ENCODE measurements at places on chromosomes 3 and 15.

- peak; percentile 39 for DNase-seq
Observed at GRCh38 chr3:105354429-105354828, 12.3 kb upstream of the ALCAM start.

DNA sequence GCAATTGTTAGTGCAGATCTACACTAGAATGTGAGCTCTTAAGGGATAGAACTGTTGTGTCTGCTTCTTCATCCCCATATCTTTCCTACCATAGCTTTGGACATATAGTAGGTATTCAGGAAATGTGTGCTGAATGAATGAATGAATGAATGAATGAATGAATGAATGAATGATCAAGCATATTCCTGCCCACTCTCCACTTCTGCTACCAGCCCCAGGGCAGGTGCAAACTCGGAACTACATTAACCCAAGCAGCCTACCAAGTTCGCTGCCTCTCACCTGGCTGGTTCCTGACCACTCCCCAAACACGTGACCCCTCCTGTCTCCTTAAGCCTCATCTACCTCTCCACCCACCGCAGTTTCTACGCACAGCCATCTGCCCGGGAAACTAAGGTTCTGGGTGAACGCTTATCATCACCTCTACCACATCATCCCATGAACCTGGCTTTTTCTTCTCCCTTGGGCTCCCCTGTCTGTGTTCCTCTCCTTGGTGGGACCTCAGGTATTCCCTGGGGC, 26.8 kb downstream of the PAQR5 start:
- no peak for DNase-seq

- DNase-seq = peak; percentile 10
Observed at GRCh38 chr3:53921296-53921695, 29.6 kb upstream of the SELENOK start.

GRCh38 chr15:63473999-63474809, 30.2 kb upstream of the USP3 start:
- peak; percentile 61 for DNase-seq

DNA sequence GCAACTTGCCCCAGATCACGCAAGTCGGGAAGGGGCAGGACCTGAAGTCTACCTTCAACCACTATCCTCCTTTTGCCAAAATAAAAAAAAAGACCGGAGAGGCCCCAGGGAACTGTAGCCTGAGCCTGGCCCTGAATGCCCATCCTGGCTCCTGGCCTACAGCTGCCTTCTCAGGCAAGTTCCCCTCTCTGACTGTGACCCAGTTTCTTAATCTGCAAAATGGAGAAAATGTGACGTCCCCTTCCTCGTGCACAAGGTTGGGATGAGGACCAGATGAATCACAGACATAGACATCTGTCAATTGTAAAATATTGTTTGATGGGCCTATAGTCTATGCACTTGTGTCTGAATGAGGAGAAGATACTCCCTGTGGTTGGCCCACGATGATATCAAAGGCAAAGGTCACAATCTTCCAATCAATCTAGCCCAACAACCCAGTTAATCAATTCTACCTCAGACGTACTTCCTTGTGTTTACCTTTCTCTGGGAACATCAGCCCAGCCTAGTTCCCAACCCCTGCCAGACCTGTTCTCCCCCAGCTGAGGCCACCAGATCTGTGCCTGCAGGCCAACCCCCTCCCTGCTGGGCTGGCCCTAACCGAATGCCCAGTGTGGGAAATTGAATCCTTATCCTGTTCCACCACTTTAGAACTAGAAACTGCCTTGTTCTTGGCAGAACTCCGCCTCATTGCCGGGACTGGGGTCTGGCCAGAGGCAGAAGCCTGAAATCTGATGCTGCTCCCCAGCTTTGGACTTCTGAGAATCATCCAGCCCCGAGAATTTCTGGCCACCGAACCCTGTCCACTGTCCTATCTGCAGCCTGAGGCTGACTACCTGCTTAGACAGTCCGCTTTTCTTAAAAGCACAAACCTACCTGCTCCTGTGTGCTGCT, 101.8 kb upstream of the LIPC start:
- DNase-seq = no peak

DNA sequence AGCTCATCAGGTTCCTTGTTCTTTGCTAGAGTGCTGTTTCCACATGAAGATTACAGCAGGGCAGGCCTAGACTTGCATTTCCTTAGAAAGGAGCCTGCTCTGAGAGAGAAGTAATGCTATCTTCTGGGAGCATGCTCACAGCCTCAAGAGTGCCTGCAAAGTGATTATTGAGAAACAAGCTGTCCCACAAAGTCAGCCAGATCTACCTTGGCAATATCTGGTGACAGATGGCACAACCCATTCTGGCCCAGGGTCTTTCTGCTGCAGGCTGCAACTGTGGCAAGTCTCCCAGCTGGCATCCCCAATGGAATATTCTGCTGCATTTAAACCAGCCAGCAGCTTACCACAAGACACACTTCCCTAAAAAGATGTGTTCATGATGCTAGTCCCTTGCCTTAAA, 29.3 kb downstream of the MTMR10 start:
- DNase-seq = no peak

- peak; percentile 45 for DNase-seq
Observed at GRCh38 chr3:80014576-80014975, 246.8 kb upstream of the ROBO1 start.

GRCh38 chr15:57035664-57036063, 117.2 kb downstream of the TCF12 start:
- DNase-seq = no peak

GRCh38 chr15:96692826-96693225, 362.3 kb downstream of the NR2F2 start:
- DNase-seq = no peak

DNA sequence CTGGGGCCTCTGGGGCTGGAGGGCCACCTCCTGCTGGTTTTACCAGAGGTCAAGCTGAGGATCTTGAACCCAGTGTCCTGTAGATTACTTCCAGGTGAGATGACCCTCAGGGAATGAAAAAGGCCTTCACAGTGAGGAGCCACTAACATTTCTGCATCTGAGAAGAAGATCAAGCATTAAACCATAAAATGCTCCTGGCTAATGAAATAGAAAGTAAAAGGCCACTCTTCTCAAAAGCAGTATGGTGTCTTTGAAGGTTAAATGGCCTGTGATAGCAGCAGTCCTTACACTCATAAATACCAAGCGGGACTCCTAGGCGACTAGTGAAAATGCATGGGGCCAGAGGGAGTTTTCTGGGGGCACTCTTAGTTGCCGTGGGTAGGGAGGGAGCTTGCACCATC, 47.0 kb upstream of the RGMA start:
- no peak for DNase-seq

GRCh38 chr15:28895566-28895965, 9.8 kb downstream of the APBA2 start:
- DNase-seq = no peak

DNA sequence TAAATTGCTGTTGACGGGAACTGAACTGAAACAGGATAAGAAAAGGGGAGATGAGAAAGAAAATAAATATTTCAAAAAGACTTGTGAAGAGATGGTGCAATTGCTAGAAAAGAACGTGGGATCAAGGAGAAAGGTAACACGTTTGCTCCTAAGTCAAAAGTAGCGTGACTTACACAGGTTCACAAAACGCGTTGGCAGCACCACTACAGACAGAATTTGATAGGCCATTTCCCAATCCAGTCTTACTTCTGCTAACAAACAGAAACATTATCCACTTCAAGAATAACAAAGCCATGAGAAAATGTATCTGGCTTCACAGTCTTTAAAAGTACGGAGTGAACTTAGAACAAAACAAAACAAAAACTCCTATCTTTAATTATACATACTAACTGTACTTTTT, 75.5 kb downstream of the DPH6 start:
- no peak for DNase-seq

GRCh38 chr3:23928524-23928923, 11.6 kb downstream of the RPL15 start:
- no peak for DNase-seq

DNA sequence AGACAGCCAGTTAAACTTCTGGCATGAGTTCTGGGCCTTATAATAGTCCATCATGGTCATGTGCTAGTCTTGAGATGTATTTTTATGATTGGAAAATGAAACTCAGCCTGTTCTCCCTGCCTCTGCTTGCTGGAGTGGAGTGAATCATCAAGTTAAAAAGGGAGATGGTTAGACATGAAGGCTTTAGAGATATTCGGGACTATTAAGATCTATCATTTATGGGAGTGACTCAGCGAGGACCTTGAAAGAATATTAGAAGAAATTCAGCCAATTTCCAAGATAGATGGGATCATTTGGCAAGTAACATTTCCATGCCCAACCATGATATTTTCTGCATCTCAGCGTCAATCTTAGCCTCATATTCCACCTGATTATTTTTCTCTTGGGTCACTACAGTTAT, 79.8 kb downstream of the AGBL1 start:
- no peak for DNase-seq

DNA sequence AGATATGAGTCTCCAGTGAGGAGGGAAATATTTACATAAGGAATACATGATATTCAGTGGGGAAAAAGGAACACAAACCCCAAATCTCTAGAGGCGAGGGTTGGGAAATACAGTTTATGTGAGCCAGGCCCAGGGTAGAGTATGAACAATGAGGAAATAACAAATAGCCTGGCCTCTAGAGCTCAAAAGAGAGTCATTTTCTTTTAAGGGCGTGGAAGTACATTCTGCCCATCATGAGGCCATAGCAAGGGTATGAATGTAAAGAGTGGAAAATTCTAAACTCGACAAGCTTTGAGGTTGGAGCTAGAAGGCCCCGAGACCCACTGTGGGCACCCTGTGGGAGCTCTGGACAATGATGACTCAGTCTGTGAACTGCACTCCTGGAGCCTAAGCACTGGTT, 27.8 kb upstream of the IGF2BP2 start:
- DNase-seq = peak; percentile 24

- no peak for DNase-seq
Observed at GRCh38 chr15:90595763-90596155, 66.0 kb downstream of the CRTC3 start.

DNA sequence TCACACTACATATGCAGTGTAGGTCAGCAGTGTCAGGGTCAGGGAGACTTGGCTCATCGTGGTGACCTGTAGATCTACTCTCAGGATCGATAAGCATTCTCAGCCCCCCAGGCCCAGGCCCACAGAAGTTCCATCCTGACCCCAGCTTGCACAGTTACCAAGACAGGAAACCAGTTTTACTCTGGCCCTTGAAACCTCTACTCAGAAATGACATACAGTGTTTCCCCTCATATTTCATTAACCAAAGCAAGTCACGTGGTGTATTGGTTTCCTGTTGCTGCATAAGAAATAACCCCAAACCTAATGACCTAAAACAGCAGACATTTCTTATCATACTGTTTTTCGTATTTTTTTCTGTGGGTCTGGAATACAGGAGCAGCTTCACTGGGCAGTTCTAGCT, 242.2 kb downstream of the SLCO3A1 start:
- no peak for DNase-seq

- no peak for DNase-seq
Observed at GRCh38 chr3:8632402-8633237, 12.0 kb downstream of the SSUH2 start.

- no peak for DNase-seq
Observed at GRCh38 chr3:12944849-12945248, 103.5 kb upstream of the RPL32 start.

- DNase-seq = no peak
Observed at GRCh38 chr15:36265422-36265821, 314.0 kb upstream of the CDIN1 start.

DNA sequence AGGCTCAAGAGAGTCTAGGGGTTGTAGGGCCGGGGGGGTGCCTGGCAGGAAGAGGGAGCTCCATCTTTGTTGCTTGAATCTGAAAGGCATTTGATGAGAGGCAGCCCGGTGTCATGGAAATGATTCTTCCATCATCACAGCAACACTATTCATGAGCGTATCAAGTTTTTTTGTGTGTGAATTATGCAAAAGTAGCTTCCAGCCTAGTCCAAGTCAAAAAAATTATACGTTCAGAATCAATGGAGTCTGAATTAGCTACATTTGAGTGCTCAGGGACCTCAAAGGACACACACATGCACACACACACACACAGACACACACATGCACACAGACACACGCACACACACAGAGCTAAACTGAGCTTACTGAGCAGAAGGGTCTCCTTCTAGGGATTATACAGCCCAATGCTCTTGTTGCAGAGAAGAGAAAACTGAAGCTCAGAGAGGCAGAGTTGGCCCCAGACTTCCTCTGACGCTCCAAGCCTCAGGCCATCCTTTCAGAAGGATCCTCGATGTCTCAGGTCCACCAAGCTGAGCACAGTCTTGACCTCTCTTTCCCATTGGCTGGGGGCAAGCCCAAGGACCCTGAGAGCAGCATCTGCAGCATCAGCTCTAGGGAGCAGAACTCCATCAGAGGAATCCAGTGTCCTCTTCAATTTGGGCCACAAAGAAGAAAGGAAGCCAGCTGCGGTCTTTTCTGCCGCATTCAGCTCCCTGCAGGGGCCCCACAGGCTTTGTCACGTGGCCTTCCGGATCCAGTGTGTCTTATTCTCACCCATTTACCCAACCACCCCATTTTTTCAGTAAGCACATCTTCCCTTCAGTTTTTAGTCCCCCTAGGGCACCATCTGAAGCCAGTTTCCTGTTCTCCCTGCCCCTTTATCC, 228.0 kb downstream of the UACA start:
- DNase-seq = no peak

DNA sequence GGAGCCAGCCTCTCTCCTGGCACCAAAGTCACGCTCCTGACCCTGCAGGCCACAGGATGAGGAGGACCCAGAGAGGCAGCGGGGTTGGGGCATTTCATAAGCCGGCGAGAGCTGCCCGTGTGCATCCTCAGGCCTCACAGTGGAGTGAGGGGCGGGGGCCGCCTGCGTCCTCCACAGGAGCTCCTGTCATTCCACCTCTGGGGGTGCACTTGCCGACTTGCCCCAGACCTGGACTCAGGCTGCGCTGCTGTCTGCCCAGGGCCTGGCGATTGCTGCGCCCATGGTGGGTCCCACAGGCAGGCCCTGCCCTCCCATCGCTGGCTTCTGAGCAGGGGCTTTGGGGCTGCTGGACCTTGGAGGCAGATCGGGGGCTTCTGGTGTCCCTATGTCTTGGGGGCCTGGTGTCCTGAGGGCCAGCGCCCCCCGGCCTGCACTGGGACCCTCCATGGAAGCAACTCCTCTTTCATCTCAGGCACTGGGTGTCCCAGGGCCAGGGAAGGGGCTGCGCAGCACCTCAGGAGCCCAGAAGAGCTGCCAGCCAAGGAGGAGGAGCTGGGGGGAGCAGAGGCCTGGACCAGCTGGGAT, 184.0 kb downstream of the GOLGA6L6 start:
- DNase-seq = no peak

- no peak for DNase-seq
Observed at GRCh38 chr3:107269136-107269535, 108.1 kb upstream of the CCDC54 start.

GRCh38 chr3:32406486-32407408, 15.1 kb downstream of the CMTM7 start:
- no peak for DNase-seq

GRCh38 chr3:89180334-89180733, 72.9 kb downstream of the EPHA3 start:
- DNase-seq = peak; percentile 2

DNA sequence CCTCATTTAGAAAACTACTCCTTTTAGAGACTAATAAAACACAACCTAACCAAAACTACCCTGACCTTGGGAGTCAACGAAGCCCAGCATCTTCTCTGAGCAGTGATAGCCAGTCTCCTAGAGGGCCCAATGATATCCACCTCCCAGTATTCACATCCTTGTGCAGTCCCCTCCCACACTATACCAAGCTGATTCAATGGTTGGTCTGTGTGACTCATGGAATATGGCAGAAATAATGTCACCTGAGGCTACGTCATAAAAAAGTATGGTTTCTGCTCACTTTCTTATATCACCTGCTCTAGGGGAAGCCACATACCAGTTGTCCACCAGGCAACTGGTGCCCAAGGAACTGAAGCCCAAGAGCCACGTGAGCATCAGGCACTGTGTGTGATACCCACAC, 21.4 kb upstream of the USF3 start:
- no peak for DNase-seq
